Dermis blood vessel endothelial cell (primary cell): ENCODE measurements at places on chromosomes 4 and X. TPM values are rescaled to one million over a fixed set of nuclear protein-coding genes. Genes with fewer than 3 reads are reported as not detected.

The CFAP99 gene
- 0.17 TPM in 1 of 2 replicates, not detected in the other for total RNA-seq

The PAQR3 gene
- total RNA-seq = 12.4 and 19.8 TPM in 2 replicates

The ARMCX4 gene
- total RNA-seq = 5.1 and 6.9 TPM in 2 replicates

The SOD3 gene
- 0.28 TPM in 1 of 2 replicates, not detected in the other for total RNA-seq

The ESX1 gene
- total RNA-seq = not detected in 2 replicates
